ENCODE measurements at places on chromosomes 3 and 15.

GRCh38 chr3:183309276-183309675 lies 56.2 kb downstream of the B3GNT5 start:
- no peak for DNase-seq
- no peaks in the 10 kb centered on the region for H3K36me3 ChIP-seq
- H3K4me3 ChIP-seq: no peak overlapping the region
- H3K27ac ChIP-seq: no peak overlapping the region

GRCh38 chr3:119318876-119319275 lies 24.7 kb downstream of the ARHGAP31 start:
- H3K27me3 ChIP-seq: no peaks in the 10 kb centered on the region
- no peak overlapping the region for H3K27ac ChIP-seq
- no peak overlapping the region for H3K4me3 ChIP-seq
- peaks cover 13% of the 10 kb centered on the region for H3K4me1 ChIP-seq
- H3K36me3 ChIP-seq: no peaks in the 10 kb centered on the region

DNA sequence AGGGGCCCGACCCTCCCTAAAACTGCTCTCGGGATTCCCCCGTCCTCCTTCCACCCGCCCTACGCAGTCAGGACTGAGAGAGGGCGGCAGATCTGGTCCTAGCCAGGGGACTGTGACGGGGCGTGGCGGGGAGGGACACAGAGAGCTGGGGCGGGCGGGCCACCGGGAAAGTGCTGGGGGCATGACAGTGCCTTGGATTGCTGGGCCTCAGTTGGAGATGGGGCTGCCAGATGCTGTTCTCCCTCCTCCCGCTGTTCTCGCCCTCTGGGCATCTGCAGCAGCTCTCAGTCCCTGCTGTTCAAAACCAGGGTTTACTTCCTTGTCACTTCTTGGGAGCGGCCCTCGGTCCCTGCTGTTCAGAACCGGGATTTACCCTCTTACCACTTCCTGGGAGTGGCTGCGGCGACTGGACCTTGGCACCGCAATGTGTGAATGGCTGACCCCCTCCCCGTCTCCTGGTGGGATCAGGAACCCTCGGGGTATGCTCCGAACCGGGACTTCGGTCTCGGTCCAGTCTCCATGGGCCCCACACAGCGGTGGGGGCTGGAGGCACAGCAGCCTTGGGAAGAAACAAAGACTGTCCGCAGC lies 1.8 kb upstream of the RPP25 start:
- H3K36me3 ChIP-seq: no peaks in the 10 kb centered on the region
- peaks cover 17% of the 10 kb centered on the region for H3K4me1 ChIP-seq
- no peak for DNase-seq
- no peaks in the 10 kb centered on the region for H3K27me3 ChIP-seq
- peak overlapping the region; percentile 82 for H3K4me3 ChIP-seq

GRCh38 chr15:81216422-81216821 lies 19.7 kb downstream of the IL16 start:
- no peak overlapping the region for H3K27ac ChIP-seq
- H3K4me1 ChIP-seq: no peaks in the 10 kb centered on the region

- no peaks in the 10 kb centered on the region for H3K36me3 ChIP-seq
- no peaks in the 10 kb centered on the region for H3K27me3 ChIP-seq
- no peak overlapping the region for H3K27ac ChIP-seq
- H3K4me3 ChIP-seq: no peak overlapping the region
- no peak for DNase-seq
Measured at GRCh38 chr3:126498461-126498860, 19.1 kb downstream of the UROC1 start.

GRCh38 chr15:37016231-37016630 lies 84.1 kb downstream of the MEIS2 start:
- H3K36me3 ChIP-seq: no peaks in the 10 kb centered on the region
- no peak for DNase-seq
- H3K4me1 ChIP-seq: no peaks in the 10 kb centered on the region
- no peak overlapping the region for H3K4me3 ChIP-seq
- no peak overlapping the region for H3K27ac ChIP-seq

DNA sequence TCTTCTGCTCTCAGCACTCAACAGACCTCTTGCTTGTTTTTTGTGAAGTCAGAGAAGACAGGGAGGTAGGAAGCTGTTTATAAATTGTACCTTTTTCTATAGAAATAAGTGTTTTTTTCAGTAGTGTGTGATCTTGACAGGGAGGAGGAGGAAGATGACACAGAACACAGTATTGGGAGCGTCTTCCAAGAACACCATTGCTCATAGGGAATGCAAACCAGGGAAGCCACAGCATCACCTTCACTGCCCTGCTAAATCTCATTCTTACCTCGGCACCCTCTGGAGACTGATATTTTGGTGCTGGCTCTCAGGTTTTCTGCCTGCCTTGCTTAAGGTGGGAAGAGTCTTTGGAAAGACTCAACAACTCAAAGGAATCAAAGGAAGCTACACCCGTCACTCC lies 169.4 kb downstream of the LRTM1 start:
- DNase-seq: no peak
- H3K4me1 ChIP-seq: no peaks in the 10 kb centered on the region
- H3K36me3 ChIP-seq: no peaks in the 10 kb centered on the region
- H3K27me3 ChIP-seq: no peaks in the 10 kb centered on the region
- H3K27ac ChIP-seq: no peak overlapping the region
